Ascending aorta (tissue), 2 donors: ENCODE measurements at places on chromosomes 1 and 21.

DNA sequence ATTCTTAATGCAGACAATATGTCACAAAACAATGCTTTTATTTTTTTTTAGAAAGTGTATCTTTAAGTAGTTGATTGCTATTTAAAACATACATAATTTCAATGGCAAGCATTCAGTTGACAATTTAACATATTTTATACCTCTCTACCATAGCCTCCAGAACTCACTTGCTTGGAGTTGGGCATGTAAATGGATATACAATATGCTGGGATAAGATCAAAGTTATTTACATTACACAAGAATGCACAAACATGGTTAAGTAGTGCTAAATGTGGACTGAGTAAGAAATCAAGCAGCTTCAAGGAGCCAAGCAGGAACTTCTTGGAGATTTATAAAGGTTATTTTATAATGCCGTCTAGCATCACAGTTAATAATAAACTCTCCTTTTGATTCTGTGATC lies 17.0 kb downstream of the CLCA4 start:
- H3K36me3 ChIP-seq, result no peaks in the 10 kb centered on the region
- no peak overlapping the region for H3K27ac ChIP-seq
- H3K4me3 ChIP-seq, result no peak overlapping the region
- no peak for DNase-seq

DNA sequence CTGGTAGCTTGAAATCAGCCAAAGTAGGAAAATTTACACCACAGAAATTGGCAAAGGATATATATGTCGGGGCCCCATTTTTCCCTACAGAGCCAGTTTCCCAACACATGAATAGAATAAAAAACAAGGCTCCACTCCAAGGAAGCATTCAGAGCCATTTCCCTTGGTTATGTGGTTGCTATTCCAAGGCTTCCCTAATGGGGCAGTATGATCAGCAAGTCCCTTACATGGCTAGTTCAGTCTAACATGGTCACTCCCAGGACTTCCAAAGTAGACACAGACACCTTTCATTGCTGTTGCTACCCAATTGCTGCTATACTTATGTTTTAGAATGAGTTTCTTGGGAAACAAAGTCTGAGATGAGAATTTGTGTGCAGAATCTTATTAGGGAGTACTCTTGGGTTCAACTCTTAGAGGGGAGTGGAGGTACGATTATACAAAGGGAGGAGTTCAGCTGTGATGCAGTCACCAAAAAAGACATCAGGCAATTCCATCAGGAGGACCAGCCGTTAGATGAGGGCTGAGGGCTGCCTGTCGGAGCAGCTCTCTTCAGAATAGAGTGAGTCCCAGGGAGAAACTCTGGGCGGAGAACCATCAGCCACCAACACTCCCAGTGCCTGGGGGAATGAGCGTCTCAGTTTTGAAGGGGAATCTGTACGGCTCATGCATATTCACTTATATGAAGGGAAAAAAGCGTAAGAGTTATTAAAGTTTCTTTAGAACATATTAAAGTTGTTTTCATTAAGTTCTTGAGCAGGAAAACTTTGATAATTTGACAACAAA lies 92.9 kb downstream of the C21orf91 start:
- DNase-seq, result no peak
- no peaks in the 10 kb centered on the region for H3K36me3 ChIP-seq
- H3K4me3 ChIP-seq, result no peak overlapping the region
- H3K4me1 ChIP-seq, result no peaks in the 10 kb centered on the region

DNA sequence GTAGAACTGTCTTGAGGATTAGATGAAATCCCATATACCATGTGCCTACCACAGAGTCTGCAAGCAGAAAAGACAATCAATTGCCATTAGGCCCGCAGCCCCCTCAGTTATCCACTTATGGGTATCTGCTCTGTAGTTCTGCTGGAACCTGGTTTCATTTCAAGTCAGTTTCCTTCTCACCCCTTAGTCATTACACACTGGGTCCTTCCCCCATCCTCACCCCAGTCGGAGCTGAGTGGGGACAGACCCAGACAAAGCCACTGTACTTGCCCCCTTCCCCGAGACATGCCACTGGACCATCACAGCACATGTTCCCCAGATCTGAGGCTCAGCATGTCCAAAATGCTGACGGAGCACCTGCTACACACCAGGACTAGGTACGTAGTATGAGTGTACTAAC lies 21.2 kb downstream of the PGLYRP3 start:
- no peaks in the 10 kb centered on the region for H3K4me1 ChIP-seq
- H3K27ac ChIP-seq, result no peak overlapping the region
- H3K4me3 ChIP-seq, result no peak overlapping the region
- no peak for DNase-seq

GRCh38 chr1:11132563-11133293 lies 33.1 kb upstream of the EXOSC10 start:
- H3K36me3 ChIP-seq, result peaks cover 72% of the 10 kb centered on the region
- H3K27ac ChIP-seq, result no peak overlapping the region
- H3K27me3 ChIP-seq, result no peaks in the 10 kb centered on the region
- H3K4me3 ChIP-seq, result no peak overlapping the region
- DNase-seq, result no peak

DNA sequence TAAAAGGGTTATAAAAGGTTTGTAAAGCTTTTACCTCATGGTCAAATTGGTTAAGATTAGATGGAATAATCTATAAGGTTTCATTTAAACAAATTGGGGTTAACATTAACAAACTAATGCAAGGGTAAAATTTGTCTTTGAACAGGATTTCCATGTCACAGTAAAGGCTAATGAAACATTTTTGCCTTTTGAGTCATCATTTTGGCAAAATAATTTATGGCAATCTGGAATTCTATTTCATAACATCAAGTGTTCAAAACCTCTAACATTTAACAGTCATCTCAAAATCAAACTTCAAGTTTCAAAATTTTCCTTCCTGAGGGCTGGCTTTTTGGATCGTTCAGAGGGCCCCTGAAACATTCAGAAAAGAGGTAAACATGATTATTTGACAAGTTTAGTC lies 6.6 kb upstream of the CD46 start:
- peaks cover 3% of the 10 kb centered on the region for H3K4me1 ChIP-seq
- no peak overlapping the region for H3K27ac ChIP-seq
- H3K4me3 ChIP-seq, result no peak overlapping the region
- no peaks in the 10 kb centered on the region for H3K27me3 ChIP-seq
- no peak for DNase-seq
- H3K36me3 ChIP-seq, result no peaks in the 10 kb centered on the region

DNA sequence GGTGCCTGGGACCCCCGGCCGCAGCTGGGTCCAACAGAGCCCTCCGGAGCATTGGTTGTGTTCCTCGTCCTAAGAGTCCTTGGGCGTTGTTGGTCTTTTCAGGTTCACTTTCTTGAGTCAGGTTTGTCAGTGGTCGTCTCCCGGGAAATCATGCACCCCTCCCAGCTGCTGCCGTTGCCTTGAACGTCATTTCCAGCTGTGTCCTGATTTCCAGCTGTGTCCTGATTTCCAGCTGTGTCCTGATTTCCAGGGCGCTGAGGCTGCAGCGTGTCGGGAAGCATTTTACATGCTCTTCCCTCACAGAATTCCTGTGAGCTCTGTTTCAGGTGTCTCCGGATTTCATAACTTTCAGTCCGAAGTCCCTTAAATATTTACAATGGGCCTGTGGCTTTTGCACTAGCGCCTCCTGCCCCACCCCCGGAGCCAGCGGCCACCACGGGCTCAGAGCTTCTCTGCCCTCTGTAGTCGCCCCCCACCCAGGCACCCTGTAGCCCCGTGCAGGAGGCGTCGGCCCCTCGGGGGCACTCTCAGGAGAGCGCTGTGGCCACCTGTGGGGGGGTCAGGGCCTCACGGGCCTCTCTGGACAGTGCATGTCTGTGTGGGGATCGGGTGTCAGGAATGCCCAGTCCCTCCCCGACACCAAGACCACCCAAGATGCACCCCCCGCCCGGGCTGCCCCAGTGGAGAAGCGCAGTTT lies 66.7 kb downstream of the COL18A1 start:
- peaks cover 12% of the 10 kb centered on the region for H3K4me1 ChIP-seq
- peak; percentile 78 for DNase-seq
- H3K27me3 ChIP-seq, result no peaks in the 10 kb centered on the region
- peak overlapping the region; percentile 41 for H3K4me3 ChIP-seq
